ENCODE measurements at places on chromosomes 3 and 15. TPM values are rescaled to one million over a fixed set of nuclear protein-coding genes. Genes with fewer than 3 reads are reported as not detected.
A peak's percentile ranks its signal among the peaks of the same experiment; 100 is the strongest.

GRCh38 chr3:171566803-171567422 lies 106.7 kb upstream of the TNIK start:
- DNase-seq, result no peak

DNA sequence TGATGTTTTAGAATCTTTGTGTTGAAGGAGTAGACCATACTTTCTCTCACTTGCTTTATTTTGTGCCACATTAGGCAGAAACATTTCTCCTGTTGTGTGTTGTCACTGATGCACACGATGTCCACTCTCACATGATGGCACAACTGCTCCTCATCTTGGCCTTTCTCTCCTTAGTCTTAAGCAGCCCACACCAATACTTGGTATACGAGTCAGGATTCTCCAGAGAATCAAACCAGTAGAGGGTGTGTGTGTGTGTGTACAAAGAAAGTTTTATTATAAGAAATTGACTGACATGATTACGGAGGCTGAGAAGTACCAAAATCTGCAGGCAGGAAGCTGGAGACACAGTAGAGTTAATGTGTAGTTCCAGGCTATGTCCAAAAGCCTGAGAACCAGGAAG lies 187.1 kb downstream of the ALCAM start:
- DNase-seq, result no peak

- DNase-seq, result no peak
Observed at GRCh38 chr3:67460841-67461510, 193.4 kb downstream of the SUCLG2 start.

- DNase-seq, result no peak
Observed at GRCh38 chr3:184596886-184597575, 35.4 kb downstream of the EPHB3 start.

- DNase-seq, result no peak
Observed at GRCh38 chr3:138642927-138643253, 34.3 kb downstream of the FAIM start.

DNA sequence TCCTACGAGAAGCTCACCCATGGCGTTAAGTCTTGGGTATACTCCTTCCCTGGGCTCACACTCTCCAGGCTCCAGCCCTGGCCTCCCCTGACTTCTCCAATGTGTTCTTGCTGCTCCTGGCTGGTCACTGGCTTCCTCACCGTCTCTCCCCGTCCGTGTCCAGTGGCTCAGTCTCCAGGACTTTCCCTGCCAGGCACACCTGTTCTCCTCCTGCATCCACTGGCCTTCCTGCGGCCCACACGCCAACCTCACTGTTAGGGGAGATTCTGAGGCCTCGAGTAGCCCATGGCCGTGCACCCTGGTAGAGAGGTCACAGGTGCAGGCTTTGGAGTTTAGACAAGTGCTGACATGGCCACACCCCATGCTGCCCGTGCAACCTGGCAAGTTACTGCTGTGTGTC lies 91.9 kb upstream of the SNRPA1 start:
- no peak for DNase-seq

DNA sequence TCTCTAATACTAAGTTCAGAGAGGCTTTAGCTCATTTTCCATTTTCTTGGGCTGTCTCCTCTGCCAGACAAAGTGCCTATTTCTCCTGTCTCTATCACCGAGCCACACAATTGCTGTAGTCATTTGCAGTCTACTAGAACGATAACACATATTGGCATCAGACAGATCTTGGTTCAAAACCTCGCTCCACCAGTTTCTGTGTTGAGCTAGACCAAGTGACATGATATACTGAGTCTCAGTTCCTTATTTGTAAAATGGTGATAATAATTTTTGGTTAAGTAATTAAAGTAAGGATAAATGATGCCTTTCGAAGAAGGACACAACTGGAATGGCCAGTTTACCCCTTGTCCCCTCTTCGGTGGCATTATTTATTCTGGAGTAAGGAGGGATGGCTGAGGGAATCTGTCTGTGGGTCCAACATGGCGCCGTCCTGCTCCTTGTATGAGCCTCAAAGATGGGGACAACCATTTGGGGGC lies 398 bp upstream of the RAB7A start:
- DNase-seq, result no peak

- DNase-seq, result peak; percentile 76
Observed at GRCh38 chr3:169813757-169814517, 1.2 kb upstream of the LRRC34 start.

GRCh38 chr15:42908538-42908937 lies 12.0 kb downstream of the TTBK2 start:
- no peak for DNase-seq

GPR176 gene
- polyA plus RNA-seq, result not detected

EXD1 gene
- not detected for polyA plus RNA-seq

CAND2 gene
- 2.2 TPM for polyA plus RNA-seq

LZTFL1 gene
- polyA plus RNA-seq, result 11.7 TPM

Measured in CD4-positive, alpha-beta memory T cell (primary cell).